ENCODE measurements at places on chromosomes 5 and 9.

- DNase-seq: no peak
These were observed 27.2 kb downstream of the PAM start for GRCh38 chr5:102782217-102782872.

DNA sequence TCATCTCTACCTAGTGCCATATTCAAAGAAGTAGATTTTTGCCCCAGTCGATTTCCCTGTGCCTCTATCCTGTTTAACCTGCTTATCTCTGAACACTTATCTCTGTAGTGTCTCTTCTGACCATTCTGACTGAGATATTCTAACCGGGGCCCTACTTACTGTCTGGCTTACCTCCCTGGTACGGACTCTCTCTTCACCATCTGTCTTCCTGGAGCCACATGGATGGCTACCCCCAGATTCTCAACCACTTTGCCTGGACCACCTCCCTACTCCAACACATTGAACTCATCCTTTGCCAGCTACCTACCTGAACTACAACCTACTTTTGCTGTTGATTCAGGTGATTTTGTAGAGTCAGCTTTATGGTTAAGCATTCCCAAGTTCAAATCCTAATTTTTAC, 397.4 kb upstream of the SLC24A2 start:
- DNase-seq: no peak

DNA sequence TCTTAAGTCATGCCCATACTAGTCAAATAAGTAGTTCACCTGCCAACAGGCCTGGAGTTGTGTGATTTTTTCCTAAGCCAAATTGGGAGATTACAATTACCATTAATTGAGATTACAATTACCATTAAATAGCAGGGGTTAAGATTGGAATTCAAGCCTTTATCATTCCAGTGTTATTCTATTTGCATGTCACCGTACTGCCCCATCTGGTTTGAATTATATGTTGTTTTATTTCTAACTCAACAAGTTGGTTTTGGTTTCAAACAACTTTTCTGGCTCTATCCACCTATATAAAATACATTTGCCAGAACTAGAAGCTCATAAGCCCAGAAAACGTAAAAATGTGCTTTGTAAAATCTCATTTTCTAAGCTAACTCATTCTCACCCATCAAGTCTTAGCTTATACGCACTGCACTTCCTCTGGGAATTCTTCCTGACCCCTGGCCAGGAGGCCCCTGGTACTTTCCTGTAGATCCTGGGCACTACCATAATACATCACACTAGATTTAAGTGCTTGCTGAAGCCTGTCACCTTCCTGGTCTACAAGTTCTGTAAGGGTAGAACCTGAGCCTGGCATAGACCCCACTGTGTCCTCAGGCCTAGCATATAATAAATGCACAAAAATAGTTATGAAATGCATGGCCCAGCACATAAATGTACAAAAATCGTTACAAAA, 242.0 kb upstream of the TRPM3 start:
- DNase-seq: no peak

DNA sequence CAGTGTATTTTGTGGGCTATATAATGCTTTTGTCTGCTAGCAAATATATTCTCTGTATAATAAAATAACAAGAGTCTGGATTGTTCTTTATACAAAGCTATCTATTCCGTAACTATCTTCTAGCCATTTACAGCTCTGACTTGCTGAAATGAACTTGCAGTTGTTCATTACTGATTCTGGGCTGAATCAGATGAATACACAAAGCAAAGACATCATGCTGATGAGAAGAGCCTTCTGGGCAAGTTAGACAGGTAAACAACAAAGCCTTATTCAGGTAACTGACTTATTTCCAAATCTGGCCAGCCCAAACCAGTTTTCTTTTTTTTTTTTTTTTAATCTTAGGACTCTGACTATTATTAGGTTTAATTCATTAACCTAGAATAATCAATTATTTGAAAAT, 255.5 kb downstream of the KIAA0825 start:
- DNase-seq: no peak

DNA sequence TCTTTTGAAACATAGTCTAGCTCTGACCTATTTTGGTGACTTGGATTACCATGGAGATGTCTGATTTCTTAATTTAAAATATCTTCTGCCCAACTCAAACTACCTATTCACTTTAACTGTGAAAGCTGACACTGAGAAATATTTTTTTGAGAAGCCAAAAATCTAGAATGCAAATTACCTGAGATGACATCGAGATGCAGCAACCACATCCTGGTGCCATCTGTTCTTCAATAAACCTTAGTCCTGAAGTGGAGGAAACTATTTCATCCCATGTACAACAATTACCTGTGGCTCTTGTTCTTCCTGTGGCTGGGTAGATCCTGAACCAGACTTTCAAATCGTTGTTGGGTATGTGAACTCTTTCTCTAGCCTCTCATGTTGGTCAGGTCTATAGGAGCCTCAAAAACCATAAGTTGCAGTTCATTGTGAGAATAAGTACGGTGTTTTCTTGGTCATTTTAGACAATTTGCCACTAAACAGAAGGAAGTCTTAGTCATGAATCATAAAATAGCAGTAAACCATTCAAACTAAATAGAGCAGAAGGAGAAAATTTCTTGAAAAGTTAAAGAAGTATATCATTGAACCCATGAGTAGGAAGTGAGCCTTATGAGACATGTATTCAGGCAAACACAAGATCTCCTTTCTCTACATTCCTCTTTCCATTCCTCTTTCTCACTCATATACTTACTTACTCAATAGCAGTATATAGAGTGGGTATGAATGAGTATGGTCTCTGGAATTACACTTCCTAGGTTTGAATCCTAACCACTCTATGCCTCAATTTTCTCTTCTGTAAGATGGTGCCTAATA, 176.0 kb downstream of the HMHB1 start:
- DNase-seq: no peak

DNA sequence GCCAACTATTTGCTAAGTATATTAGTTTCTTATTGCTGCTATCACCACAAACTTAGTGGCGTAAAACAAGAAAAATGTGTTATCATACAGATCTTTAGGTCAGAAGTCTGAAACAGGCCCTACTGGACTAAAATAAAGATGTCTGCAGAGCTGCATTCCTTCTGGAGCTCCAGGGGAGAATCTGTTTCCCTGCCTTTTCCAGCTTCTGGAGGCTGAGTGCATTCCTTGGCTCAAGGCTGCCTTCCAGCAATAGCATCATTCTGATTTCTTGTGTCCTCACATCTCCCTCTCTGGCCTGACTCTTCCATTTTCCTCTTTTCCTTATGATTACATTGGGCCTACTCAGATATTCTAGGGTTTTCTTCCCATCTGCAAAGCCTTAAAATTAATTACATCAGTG, 15.9 kb downstream of the MAN2A1 start:
- peak; percentile 58 for DNase-seq

GRCh38 chr9:19409401-19410194, 789 bp downstream of the ACER2 start:
- no peak for DNase-seq

DNA sequence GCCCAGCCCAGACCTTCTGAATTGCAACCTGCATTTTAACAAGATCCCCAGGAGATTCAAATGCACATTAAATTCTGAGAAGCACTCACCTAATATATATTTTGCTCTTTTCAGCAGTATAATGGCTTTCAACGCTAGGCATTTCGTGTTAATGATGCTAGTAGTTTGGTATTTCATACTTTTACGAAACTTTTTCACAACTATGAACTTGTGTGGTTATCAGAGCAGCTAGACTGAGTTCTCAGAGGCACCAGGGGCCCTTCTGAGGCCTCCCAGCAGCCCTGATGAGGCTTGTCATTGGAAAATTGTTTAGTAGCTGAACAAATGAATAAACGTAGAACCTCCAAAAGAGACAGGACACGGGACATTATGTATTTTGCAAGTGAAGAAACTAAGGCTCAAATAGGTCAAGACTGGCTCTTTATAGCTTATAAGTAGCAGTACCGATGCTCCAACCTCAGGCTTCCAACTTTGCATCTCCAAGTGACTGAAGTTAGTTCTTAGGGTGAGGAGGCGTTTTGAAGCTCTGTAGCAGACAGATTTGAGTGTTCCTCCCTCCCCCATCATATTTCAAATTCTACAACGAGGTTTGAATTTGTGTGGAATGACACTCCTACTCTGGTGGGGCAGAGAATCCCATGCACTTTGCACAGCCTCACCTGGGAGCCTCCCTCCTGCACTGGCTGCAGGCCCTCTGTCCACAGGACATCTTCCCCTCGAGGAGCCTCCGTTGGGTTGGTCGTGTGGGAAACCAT, 121.1 kb upstream of the SLC25A48 start:
- DNase-seq: no peak

DNA sequence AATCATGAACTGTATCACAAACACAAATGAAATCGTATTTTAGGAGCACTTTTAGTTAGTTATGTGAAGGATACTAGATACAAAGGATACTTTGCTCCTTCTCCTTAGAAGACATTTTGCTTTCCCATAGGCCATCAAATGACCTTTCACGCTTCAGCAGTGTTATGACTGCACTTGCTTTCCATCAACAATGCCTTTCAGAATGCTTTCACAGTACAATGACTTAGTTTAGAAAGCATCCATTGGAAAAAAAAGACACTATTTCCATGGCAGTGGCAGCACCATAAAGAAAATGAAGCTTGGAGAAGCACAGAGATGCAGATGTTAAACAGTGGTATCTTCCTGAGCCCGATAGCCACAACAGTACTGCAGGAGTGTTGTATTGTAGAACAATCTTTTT, 203.9 kb downstream of the PCSK1 start:
- no peak for DNase-seq

DNA sequence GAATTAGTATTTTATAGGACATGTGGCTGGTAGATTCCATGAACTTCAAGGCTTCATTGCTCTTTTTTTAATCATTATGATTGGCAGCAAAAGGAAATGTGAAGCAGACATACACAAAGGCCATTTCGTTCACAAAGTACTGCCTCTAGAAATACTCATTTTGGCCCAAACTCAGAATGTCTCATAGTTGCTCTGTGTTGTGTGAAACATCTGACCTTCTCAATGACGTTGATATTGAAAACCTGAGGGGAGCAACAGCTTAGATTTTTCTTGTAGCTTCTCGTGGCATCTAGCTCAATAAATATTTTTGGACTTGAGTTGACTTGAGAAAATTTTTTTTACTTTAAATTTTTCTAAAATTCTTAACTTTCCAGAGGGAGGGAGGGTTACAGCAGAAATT, 12.4 kb downstream of the KCNV2 start:
- no peak for DNase-seq

- no peak for DNase-seq
These were observed 1.2 kb upstream of the TBCA start for GRCh38 chr5:77777281-77777892.

DNA sequence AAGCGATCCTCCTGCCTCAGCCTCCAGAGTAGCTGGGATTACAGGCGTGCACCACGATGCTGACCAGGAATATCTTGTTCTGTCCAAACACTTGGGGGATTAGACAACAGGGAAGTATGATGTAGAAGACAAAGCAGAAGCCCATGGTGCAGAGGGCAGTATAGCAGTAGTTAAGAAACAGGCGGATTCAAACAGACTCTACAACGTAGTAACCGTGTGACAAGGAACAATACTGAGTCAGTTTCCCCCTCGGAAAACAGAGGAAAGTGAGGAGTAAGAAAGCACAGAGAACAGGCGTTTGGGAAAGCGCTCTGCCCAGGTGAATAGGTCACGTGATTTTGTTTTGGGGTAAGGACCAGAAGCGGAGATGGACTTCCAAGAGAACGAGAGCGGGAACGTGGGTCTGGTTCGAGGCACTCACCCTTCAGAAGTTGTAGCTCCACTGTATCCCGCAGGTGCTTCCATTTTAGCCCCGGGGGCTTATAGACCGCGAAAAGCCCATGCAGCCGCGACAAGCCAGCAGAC, 306 bp downstream of the TRUB2 start:
- no peak for DNase-seq

GRCh38 chr9:134278286-134278685, 48.0 kb upstream of the RXRA start:
- DNase-seq: no peak

- no peak for DNase-seq
These were observed 212.8 kb downstream of the MLLT3 start for GRCh38 chr9:20409321-20410092.

DNA sequence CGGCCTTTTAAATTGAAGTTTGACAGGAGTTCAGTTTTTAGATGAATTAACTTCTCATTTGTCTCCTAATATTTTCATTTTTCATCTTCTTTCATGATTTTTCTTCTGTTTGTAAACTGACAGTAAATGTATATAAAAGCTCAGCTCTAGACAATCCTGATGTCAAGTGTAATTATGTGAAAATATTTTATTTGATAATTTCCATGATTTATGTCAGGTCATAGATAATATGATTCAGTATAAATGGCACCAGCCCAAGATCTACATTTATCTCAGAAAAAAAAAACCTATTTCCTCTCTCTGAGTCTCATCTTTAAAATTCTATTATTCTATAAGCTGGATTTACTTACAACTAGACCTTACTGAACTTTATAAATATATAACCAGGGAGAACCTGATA, 115.7 kb downstream of the MUSK start:
- no peak for DNase-seq

DNA sequence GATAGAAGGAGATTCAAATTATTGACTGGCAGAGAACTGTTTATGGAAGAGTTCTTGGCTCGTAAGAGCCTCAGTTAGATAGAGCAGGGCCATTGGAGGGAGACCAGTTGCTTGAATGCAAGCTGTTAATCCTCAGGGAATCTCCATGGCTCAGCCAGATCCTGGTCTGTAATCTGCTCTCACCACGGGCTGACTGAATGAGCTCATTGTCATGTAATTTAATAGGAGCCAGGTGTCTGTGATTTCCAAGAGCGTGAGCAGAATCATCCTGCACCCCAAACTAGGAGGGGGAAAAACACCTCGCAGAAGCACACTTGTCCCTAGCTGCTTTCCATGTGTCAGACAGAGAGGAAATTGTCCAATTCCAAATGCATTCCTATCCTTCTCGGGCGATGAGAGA, 19.1 kb upstream of the KCNMB1 start:
- DNase-seq: no peak

GRCh38 chr9:112403614-112404201, 23.8 kb downstream of the HSDL2 start:
- no peak for DNase-seq

DNA sequence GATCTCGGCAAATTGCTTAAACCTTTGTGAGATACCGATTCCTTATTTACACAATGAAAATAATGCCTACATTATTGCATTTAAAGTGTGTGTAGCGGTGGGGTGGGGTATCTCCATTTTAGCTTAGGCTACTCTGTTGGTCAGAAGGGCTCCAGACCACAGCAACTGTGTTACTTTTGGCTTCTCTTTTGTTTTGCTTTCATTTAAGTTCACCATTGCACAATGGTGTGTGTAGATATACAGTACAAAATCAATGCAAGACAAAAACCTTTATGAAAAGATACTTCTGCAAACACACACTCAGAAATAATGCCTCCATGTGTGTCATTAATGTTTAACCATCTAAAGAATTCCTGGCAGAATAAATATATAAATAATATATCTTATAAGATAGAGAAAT, 279.4 kb downstream of the FBXL17 start:
- no peak for DNase-seq

GRCh38 chr5:10690460-10691440, 70.3 kb downstream of the DAP start:
- no peak for DNase-seq

DNA sequence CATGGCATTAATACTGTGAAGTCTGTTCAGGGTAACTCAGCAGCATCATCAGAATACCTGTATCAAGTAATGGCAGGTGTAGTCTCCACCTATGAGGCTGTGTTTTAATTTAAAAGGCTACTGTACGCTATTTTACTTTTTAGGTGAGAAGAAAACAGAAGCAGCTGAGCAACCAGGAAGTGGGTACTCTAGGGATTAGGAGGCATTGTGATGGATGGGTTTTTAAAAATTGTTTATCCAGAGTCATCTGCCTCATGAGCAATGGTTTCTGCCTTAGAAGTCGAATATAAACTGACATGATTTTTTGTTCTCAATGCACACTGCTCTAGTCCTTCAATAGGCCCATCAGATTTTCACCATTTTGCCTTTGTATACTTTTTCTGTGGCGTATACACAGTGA, 42.6 kb downstream of the PSIP1 start:
- no peak for DNase-seq

Measured in right forelimb (tissue), 1 donor.